ENCODE measurements at places on chromosomes 5 and 9.

GRCh38 chr9:4828761-4829160 is 36.0 kb downstream of the RCL1 start:
- H3K27me3 ChIP-seq, result no peaks in the 10 kb centered on the region
- peaks cover 19% of the 10 kb centered on the region for H3K36me3 ChIP-seq
- no peak overlapping the region for H3K4me3 ChIP-seq
- H3K27ac ChIP-seq, result no peak overlapping the region
- DNase-seq, result no peak
- no peaks in the 10 kb centered on the region for H3K4me1 ChIP-seq

DNA sequence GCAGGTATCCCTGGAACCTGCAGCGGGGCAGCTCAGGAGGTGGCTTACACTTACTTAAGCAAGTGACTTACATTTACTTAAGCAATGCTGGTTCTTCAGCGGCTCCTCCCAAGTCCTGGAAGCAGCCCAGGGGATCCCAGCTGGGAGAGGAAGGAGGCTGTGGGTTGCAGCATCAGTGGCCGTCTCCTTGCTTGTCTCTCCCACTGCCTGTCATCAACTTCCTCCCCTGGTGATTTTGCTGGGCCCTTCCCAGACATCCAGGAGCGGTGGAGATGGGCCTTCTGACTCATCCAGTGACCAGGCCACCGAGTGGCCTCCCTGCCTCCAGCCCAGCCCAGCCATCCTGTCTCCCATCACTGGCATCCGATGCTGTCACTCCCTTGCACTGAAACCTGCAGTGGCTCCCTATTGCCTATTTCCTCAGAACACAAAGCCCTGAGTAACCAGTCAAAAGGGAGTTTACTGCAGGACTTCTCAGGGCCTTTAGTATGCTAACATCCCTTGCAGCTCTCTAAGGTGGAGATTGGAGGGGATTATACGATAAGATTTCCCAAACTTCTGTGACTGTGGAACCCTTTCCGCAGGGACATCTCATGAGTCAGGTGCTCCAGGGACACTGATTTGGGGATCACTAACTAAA is 155.9 kb upstream of the PHYKPL start:
- H3K36me3 ChIP-seq, result no peaks in the 10 kb centered on the region
- H3K27ac ChIP-seq, result no peak overlapping the region
- no peak for DNase-seq
- no peak overlapping the region for H3K4me3 ChIP-seq
- no peaks in the 10 kb centered on the region for H3K4me1 ChIP-seq

DNA sequence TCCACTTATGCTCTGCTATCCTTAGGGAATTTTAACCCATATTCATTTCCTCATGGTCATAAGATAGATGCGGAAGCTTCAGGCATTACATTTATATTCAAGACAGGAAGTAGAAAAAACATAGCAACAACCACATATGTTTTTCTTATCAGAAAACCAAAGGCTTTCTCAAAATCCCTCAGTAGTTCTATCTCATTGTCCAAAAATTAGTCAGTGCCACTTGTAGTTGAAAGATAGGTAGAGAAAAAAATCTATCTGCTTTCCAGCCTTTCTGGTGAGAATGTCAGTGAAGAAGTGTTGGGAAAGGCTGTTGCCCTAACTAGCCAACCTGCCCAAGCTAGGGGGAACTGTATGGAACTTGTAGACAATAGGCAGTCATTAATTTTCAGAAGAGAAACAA is 23.5 kb upstream of the MOCS2 start:
- no peak overlapping the region for H3K27ac ChIP-seq
- H3K27me3 ChIP-seq, result no peaks in the 10 kb centered on the region
- H3K36me3 ChIP-seq, result no peaks in the 10 kb centered on the region
- no peak overlapping the region for H3K4me3 ChIP-seq
- no peaks in the 10 kb centered on the region for H3K4me1 ChIP-seq
- no peak for DNase-seq

GRCh38 chr9:131703697-131704096 is 36.2 kb downstream of the RAPGEF1 start:
- H3K27ac ChIP-seq, result no peak overlapping the region
- H3K36me3 ChIP-seq, result peaks cover 18% of the 10 kb centered on the region
- no peaks in the 10 kb centered on the region for H3K27me3 ChIP-seq
- no peak overlapping the region for H3K4me3 ChIP-seq
- H3K4me1 ChIP-seq, result peaks cover 91% of the 10 kb centered on the region

- H3K36me3 ChIP-seq, result no peaks in the 10 kb centered on the region
- H3K4me1 ChIP-seq, result no peaks in the 10 kb centered on the region
- no peak for DNase-seq
- H3K27ac ChIP-seq, result no peak overlapping the region
Measured at GRCh38 chr5:34895641-34896419, 19.5 kb downstream of the RAD1 start.
